ENCODE measurements at places on chromosomes 6 and 20. TPM values are rescaled to one million over a fixed set of nuclear protein-coding genes. Genes with fewer than 3 reads are reported as not detected.

TRIM31 gene
- polyA plus RNA-seq, result not detected

LY6G6C gene
- 0.63 TPM for polyA plus RNA-seq

C6orf141 gene
- polyA plus RNA-seq, result 0.86 TPM

CD24 gene
- polyA plus RNA-seq, result 1,270 TPM

SLC22A2 gene
- polyA plus RNA-seq, result 8.6 TPM

BPI gene
- polyA plus RNA-seq, result 6.3 TPM

SEMG2 gene
- polyA plus RNA-seq, result not detected
